Upper lobe of left lung (tissue), 6 donors: ENCODE measurements at places on chromosomes 13 and 19. TPM values are rescaled to one million over a fixed set of nuclear protein-coding genes. Genes with fewer than 3 reads are reported as not detected.

PGLYRP1 gene
- not detected for total RNA-seq

DNA sequence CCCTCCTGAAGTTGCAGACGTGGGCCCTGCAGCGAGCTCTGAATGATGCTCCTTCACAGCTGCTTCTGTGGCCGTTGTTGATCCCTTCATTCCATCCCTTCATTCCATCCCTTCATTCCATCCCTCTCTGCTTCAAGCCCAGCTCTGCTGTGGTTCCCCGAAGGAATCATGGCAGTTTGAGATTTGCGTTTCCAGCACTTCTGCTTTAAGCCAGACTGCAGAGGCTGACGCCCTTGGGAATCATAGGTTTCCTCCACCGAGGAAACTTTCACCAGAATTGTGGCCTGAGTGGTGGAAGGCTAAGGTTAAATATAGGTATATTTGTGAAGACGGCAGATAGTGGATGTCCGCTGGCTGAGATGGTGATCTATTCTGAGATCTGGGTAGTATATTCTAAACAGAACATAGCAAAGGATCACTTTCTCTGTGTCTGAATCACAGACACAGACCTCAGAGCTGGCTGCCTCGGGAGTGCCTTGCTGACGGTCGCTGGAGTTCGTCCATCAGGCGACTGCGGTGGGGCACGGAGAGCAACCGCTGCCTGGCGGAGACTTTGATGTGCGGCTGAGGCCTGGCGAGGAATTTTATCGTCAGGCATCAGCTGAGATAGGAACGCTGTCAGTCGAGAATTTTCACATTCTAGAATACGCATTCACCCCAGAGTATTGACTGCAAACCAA is 42.8 kb upstream of the DCUN1D2 start:
- no peak for DNase-seq

LHB gene
- not detected for total RNA-seq

- DNase-seq: no peak
Observed at GRCh38 chr13:80860845-80861244, 519.9 kb upstream of the SPRY2 start.

DNA sequence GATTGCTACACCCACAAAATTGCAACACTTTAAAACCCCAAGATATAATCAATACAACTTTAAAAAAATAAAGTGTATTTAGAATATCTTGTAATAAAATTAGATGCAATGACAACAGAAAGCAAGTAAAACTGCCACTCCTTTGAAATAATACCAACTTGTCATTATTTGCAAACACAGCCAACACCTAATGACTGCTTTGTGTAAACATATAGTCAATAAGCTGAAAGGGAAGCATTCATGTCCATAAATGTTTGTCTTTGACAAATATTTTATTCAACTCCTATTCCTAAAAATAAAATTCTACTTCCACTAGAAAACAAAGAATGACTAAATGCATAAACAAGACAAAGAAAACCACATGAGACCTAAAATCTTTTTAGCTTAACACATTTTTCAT is 6.6 kb downstream of the SMAD9 start:
- no peak for DNase-seq

- DNase-seq: peak; percentile 68
Observed at GRCh38 chr19:5153601-5154128, 184.8 kb downstream of the KDM4B start.
